ENCODE measurements at places on chromosomes 1 and 21. TPM values are rescaled to one million over a fixed set of nuclear protein-coding genes. Genes with fewer than 3 reads are reported as not detected.

DNA sequence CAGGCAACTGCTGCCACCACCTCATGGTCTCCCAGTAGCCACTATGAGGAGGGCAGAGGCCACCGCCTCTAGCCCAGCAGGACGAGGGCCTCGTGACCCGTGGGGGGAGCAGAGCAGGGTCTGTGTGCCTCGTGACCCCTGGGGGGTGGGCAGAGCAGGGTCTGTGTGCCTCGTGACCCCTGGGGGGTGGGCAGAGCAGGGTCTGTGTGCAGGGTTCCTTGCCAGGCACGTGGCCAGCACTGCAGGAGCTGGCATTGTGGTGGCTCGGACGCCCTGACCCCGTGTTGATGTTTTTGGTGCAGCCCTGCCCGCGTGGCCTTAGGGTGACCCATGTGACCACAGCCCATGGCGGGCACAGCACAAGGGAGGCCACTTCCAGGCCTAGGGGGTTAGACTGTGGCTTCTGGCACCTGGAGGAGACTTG lies 52.8 kb downstream of the SLX9 start:
- no peak for DNase-seq

GRCh38 chr1:6235296-6235677 lies 477 bp downstream of the ICMT start:
- DNase-seq = no peak

Gene SEC16B
- 6.3 TPM for polyA plus RNA-seq

Gene FCRL4
- not detected for polyA plus RNA-seq

Gene POU3F1
- polyA plus RNA-seq = 0.83 TPM

Gene BACE2
- polyA plus RNA-seq = 29.1 TPM

DNA sequence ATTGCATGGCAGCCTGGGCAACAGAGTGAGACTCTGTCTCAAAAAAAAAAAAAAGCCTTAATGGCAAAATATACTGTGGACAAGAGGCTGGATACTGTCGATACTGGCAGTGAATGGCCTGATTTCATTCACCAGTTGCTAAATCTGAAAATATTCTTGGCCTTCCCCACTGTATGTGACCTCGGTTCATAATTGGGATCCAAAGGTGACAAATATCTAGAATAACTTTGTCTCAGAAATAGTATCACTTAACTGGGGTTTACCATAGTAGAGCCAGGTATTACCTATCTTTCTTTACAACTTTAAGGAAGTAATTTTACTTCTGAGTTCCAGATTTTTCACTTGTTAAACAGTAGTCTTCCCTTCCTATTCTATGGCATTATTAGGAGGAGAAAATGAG lies 8.4 kb downstream of the MTF2 start:
- DNase-seq = no peak

- DNase-seq = no peak
These were observed 9.2 kb downstream of the MEF2D start for GRCh38 chr1:156491151-156491949.

- DNase-seq = no peak
These were observed 177.9 kb downstream of the NR5A2 start for GRCh38 chr1:200205216-200205995.

Gene GBP5
- 0.85 TPM for polyA plus RNA-seq

DNA sequence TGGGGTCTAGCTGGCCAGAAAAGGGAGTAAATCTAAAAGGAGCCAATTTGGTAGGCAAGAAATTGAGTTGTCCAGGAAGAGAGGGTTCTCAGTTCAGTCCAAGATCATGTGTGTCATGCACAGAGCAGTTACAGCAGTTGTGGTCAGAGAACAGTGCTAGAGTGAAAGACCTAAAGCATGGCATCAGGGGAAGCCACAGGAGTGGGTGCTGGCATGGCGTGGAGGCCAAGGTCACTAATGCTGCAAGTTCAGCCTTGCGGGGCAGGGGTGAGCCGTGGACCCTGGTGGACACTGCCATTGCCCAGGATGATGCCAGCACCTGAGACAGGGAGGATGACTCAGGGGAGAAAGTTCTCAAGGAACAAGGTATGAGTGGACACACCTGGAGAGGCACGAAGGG lies 16.6 kb upstream of the TMEM125 start:
- DNase-seq = no peak

DNA sequence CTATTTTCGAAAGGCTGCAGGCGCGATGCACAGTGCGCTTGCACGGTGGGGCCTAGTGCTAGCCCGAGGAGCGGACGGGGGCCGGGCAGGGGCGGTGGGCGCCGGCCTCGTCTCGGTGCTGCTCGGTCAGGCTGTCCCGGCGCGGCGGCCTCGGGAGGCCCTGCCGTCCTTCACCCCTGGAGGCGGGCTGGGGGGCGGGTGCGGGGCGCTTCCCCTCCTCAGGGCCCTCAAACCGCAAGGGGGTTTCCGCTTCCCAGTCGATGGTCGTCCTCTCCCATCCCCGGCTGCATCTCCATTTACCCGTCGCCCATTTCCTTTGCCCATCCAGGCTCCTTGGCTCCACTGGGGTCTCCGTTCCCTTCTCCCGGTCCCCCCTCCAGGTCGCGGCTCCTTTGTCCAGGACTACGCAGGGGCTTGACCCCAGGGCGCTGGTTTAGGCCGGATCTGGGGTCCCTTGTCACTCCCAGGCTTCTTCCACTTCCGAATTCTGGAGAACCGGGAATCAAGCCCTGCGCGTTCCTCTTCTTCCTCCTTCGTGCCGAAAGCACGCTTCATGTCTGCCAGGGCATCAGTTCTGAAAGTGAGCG lies 196.3 kb upstream of the LMO4 start:
- DNase-seq = no peak

DNA sequence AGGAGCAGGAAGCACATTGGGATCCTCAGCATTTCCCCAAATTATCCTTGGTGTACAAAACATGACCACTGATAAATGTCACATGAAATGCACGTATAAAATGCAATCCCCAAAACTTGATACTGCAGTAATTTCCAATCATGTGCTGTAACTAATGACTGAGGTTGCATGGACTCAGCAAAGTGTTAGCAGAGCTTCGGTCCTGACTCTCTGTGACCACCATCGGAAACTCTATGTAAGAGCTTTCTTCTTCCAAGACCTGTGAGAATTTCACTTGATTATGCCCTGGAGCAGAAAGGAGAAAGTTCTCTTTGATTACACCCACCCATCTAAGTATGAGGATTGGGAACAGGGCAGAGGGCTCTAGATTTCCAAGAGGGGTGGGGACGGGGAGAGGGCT lies 908 bp downstream of the CD53 start:
- no peak for DNase-seq

GRCh38 chr1:213389061-213389581 lies 338.1 kb downstream of the RPS6KC1 start:
- no peak for DNase-seq

- no peak for DNase-seq
These were observed 962.2 kb downstream of the ADGRL2 start for GRCh38 chr1:82762829-82763532.

Gene LCA5L
- 1.3 TPM for polyA plus RNA-seq

DNA sequence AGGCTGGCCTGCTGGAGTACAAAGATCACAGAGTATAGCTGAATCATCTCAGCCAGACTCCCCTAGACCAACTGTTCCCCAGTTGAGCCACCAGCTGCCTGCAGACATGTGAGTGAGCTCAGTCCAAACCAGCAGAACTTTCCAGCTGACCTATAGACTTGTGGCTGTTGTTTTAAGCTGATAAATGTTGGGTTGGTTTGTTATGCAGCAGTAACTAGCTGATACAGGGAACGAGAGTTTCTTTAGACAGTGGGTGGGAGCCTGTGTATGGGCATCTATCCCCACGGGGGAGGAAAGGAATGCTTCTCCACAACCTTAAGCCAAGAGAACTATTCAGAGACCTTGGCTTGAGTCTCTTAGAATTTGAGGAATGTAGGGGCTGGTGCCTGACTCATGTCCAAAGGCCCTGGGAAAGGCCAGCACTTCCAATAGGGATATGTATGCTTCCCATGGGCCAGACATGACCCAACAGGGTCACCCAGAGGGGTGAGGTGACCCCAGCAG lies 30.1 kb downstream of the SLC1A7 start:
- no peak for DNase-seq

GRCh38 chr21:44521928-44522752 lies 17.9 kb downstream of the KRTAP10-1 start:
- DNase-seq = no peak

- DNase-seq = no peak
These were observed 186.3 kb downstream of the RERE start for GRCh38 chr1:8631163-8631562.

- no peak for DNase-seq
These were observed 47.8 kb downstream of the LCA5L start for GRCh38 chr21:39397646-39398385.
